CD4-positive, alpha-beta T cell (primary cell): ENCODE measurements at places on chromosomes 11 and 22. TPM values are rescaled to one million over a fixed set of nuclear protein-coding genes. Genes with fewer than 3 reads are reported as not detected.

Gene TSKU
- 0.06 TPM for total RNA-seq

GRCh38 chr11:57776031-57776521 lies 14.5 kb downstream of the CTNND1 start:
- H3K4me1 ChIP-seq, result no peaks in the 10 kb centered on the region
- H3K4me3 ChIP-seq, result no peak overlapping the region
- H3K27me3 ChIP-seq, result no peaks in the 10 kb centered on the region
- no peak overlapping the region for H3K27ac ChIP-seq
- no peaks in the 10 kb centered on the region for H3K36me3 ChIP-seq

Gene VPREB1
- not detected for total RNA-seq

DNA sequence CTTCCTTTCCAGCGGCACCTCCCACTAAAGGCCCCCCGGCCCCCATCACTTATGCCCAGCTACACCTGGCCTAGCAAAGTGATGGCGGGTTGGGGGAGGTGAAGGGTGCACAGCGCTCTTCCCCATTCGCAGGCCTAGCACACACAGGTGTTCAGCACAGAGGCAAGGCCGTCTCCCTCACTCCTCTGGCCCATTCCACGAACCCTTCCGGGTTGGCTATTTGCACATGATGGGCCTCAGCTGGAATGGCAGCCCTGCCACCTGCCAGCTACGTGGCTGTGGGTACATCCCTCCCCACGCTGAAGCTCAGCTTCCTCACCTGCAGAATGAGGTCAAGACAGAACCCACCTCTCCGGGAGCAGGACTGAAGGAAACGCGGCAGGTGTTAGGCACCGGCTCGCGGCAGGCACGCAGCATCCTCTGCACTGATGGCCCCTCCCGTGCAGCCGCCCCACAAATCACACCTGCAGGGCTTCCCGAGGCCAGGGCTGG lies 4.8 kb downstream of the KIAA0930 start:
- H3K4me1 ChIP-seq, result peaks cover 39% of the 10 kb centered on the region
- no peak overlapping the region for H3K4me3 ChIP-seq
- no peak for DNase-seq

Gene ADORA2A
- total RNA-seq, result 15.5 TPM

Gene MMP27
- not detected for total RNA-seq

- peaks cover 6% of the 10 kb centered on the region for H3K4me1 ChIP-seq
- no peak overlapping the region for H3K27ac ChIP-seq
- H3K4me3 ChIP-seq, result no peak overlapping the region
- H3K27me3 ChIP-seq, result no peaks in the 10 kb centered on the region
Measured at GRCh38 chr11:1652771-1653540, 23.4 kb downstream of the KRTAP5-5 start.

GRCh38 chr11:94376841-94377240 lies 24.4 kb downstream of the GPR83 start:
- peaks cover 5% of the 10 kb centered on the region for H3K27me3 ChIP-seq
- no peaks in the 10 kb centered on the region for H3K36me3 ChIP-seq
- DNase-seq, result no peak
- no peak overlapping the region for H3K4me3 ChIP-seq
- no peak overlapping the region for H3K27ac ChIP-seq

Gene NLRP14
- not detected for total RNA-seq

DNA sequence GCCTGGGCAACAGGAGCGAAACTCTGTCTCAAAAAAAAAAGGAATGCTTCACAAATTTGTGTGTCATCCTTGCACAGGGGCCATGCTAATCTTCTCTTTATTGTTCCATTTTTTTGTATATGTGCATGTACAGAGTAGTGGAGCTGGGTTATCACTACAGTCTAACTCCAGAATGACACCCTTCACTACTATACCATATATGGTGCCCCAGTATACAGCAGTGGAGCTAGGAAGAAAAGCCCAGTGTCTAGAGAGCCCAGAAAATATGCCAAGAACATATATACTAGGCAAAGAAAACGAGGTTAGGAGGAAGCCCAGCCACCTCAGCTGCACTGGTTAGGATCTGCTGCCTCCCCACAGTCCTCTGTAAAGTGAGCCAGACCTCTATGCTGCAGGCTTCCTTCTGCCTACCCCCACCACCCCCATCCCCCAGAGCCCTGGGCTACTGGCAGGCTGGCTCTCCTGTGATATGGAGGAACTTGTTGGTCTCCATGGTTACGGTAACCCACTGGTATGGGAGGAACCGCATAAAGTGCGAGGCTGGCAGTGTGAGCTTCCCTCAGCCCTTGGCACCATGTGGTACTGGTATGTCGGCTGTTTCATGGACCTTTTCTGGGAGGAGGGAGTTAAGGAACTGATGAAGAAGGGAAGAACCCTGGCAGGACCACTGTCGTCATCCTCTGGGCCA lies 34.3 kb downstream of the RCOR2 start:
- H3K27me3 ChIP-seq, result no peaks in the 10 kb centered on the region
- peaks cover 85% of the 10 kb centered on the region for H3K4me1 ChIP-seq
- H3K36me3 ChIP-seq, result peaks cover 14% of the 10 kb centered on the region
- H3K4me3 ChIP-seq, result no peak overlapping the region
- DNase-seq, result peak; percentile 14

- no peaks in the 10 kb centered on the region for H3K27me3 ChIP-seq
- peak; percentile 93 for DNase-seq
- H3K4me1 ChIP-seq, result peaks cover 55% of the 10 kb centered on the region
- peak overlapping the region; percentile 50 for H3K27ac ChIP-seq
- peak overlapping the region; percentile 7 for H3K4me3 ChIP-seq
Measured at GRCh38 chr11:64341851-64342791, 2.1 kb downstream of the CCDC88B start.

Gene PANX2
- total RNA-seq, result 0.16 TPM

DNA sequence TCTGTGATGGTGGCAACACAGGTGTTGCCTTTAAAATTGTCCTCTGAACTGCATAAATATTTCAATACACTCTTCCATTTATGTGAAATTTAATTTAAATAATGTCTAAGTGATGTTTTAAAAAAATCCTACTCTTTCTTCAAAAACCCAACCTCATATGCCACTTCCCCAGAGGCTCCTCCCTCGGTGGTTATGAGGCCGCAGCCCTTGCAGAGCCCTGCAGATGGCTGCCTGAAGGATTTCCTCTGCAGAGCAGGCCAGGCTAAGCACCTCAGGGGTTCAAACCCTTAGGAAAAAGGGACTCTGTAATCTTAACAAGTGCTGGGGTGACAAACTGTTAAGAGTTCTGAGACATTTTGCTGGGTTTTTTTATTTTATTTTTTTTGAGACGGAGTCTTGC lies 25.2 kb downstream of the MORC2 start:
- H3K4me3 ChIP-seq, result no peak overlapping the region
- peaks cover 57% of the 10 kb centered on the region for H3K36me3 ChIP-seq
- H3K27ac ChIP-seq, result no peak overlapping the region
- DNase-seq, result peak; percentile 75
- peaks cover 67% of the 10 kb centered on the region for H3K4me1 ChIP-seq

GRCh38 chr11:93155738-93156137 lies 42.1 kb downstream of the SLC36A4 start:
- H3K4me3 ChIP-seq, result no peak overlapping the region
- H3K36me3 ChIP-seq, result no peaks in the 10 kb centered on the region
- H3K4me1 ChIP-seq, result no peaks in the 10 kb centered on the region

GRCh38 chr11:100866453-100866852 lies 179.4 kb downstream of the ARHGAP42 start:
- no peaks in the 10 kb centered on the region for H3K27me3 ChIP-seq
- H3K4me1 ChIP-seq, result no peaks in the 10 kb centered on the region
- H3K4me3 ChIP-seq, result no peak overlapping the region
- no peak for DNase-seq
- no peaks in the 10 kb centered on the region for H3K36me3 ChIP-seq

DNA sequence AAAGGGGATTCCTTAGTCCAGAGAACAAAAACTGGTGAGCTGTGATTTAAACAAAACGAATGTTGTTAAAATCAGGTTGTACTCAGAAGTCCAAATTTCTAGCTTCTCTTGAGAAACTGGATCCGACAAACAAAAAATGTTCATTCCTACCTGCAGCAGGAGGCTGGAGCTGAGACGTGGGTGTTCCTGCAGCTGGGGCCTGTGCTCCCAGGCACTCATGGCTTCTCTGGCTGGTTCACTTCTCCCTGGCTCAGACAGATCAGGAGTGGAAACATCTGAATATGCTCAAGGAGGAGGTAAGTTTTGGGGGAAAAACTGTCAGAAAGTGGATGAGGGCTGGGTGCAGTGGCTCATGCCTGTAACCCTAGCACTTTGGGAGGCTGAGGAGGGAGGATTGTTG lies 24.7 kb upstream of the PARVB start:
- peaks cover 21% of the 10 kb centered on the region for H3K4me1 ChIP-seq
- no peaks in the 10 kb centered on the region for H3K27me3 ChIP-seq
- DNase-seq, result no peak
- no peak overlapping the region for H3K4me3 ChIP-seq

Gene ZP1
- total RNA-seq, result 0.20 TPM

DNA sequence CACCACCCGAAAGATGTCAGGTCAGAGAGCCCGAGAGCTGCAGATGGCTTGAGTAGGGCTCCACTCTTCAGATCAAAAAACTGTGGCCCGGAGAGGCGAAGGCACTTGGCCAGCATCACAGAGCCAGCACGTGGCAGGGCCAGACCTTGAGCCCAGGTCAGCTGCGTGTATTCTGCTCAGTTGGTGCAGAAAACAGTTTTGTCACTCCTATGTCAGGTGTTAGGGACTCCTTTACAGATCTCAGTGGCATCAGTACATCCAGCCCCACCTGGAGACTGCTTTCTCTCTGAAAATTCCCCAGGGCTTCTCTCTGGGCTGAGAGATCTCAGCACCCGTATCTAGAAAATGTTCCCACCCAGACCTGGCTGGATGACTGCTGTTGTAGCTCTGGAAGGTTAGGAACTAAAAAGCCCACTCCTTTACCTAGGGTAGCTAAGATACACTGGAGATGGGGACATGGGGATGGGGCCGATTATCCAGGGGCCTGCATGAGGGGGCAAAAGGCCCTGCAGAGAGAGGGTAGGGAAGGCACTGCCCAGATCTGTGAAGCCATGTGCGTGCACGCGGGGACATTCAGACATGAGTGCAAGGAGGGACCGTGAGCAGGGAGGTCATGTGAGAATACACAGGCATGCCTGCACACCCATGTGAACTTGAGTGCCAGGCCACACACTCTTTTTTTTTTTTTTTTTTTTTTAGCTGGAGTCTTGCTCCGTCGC lies 3.4 kb downstream of the APOA1 start:
- no peaks in the 10 kb centered on the region for H3K36me3 ChIP-seq
- H3K27ac ChIP-seq, result no peak overlapping the region
- DNase-seq, result no peak
- H3K27me3 ChIP-seq, result no peaks in the 10 kb centered on the region
- H3K4me3 ChIP-seq, result no peak overlapping the region

Gene CECR2
- not detected for total RNA-seq

DNA sequence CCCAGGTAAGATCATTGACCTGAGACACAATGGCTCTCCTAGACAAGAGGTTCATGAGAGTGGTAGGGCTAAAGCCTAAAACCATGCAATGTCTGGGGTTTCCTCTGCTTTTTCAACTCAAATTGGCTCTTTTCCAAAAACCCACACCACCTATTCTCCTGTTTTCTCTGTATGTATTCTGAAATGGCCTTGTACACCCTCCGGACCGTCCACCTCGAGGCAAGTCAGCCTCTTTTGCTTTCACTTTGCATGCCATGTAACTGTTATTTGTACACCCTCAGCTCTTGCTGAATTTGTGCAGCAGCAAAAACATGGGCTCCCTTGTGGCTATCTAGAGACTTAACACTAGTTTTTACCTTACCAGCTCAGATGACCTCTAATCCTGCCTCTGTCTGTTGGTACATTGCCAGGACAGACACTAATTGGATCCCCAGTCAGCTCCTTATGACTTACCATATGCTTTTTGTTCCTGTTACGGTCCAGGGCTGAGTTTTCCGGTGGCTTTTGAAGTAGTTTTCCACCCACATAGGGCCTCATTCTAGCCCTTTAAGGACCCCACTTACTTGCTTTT lies 288.0 kb downstream of the SBF2 start:
- no peaks in the 10 kb centered on the region for H3K4me1 ChIP-seq
- no peak overlapping the region for H3K4me3 ChIP-seq
- no peak for DNase-seq
- no peaks in the 10 kb centered on the region for H3K36me3 ChIP-seq

DNA sequence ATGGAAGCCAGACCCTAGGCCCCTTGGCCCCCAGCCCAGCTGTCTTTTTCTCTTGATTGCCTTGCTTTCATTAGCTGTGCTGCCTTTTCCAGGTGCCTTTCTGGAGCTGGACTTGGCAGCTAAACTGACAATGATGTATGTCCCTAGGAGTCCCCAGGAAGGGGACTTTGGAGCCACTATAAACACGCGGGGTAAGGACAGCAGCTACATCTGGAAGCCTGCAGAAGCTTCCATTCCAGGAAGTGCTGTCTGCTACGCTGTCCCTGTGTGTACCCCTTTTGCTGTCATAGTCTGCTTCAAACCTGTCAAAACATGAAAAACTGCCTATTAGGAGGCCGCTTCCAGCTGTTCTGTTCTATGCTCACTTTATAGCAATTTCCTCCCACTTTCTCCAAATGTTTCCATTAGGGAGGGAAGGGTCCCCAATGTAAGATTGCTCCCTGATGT lies 153.3 kb upstream of the RAG2 start:
- DNase-seq, result no peak
- no peaks in the 10 kb centered on the region for H3K36me3 ChIP-seq
- peaks cover 7% of the 10 kb centered on the region for H3K27me3 ChIP-seq
- H3K4me3 ChIP-seq, result no peak overlapping the region
- H3K4me1 ChIP-seq, result no peaks in the 10 kb centered on the region

DNA sequence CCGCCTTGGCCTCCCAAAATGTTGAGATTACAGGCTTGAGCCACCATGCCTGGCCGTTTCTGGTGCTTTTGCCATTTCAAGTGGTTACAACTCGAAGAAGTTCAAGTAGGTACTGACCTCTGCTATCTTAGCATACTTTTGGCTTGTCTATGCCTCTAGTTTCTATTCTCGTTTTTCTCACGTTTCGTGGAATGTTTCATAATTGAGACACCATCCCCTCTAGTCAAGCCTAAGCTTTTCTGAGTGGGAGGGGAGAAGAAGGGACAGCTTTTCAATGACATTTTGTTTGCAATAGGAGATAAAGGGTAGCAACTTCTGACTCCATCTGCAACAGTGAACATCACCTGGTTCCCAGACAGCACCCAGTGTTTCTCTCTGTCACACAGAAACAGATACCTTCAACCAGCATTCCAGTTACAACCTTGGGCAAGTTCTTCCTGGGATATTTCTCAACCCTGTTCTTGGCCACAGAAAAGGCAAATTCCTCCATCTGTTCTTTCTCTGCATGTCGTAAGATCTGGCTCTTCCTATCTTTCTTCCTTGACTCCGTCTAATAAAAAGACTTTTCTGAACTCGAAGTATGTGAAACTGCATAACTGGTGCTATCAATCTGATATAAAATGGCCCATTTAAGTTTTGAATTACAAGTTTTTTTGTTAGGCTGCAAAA lies 25.5 kb downstream of the DDI1 start:
- no peaks in the 10 kb centered on the region for H3K4me1 ChIP-seq
- H3K4me3 ChIP-seq, result no peak overlapping the region
- H3K27me3 ChIP-seq, result no peaks in the 10 kb centered on the region
- no peak for DNase-seq
- no peaks in the 10 kb centered on the region for H3K36me3 ChIP-seq

Gene MPPED2
- 0.96 TPM for total RNA-seq

Gene LGALS12
- not detected for total RNA-seq

- no peak overlapping the region for H3K4me3 ChIP-seq
- H3K27ac ChIP-seq, result no peak overlapping the region
- H3K4me1 ChIP-seq, result peaks cover 24% of the 10 kb centered on the region
- H3K27me3 ChIP-seq, result no peaks in the 10 kb centered on the region
- DNase-seq, result no peak
Measured at GRCh38 chr11:46321757-46322156, 25.5 kb upstream of the DGKZ start.

- DNase-seq, result no peak
- no peak overlapping the region for H3K27ac ChIP-seq
- peaks cover 2% of the 10 kb centered on the region for H3K27me3 ChIP-seq
- H3K4me1 ChIP-seq, result peaks cover 11% of the 10 kb centered on the region
- no peak overlapping the region for H3K4me3 ChIP-seq
Measured at GRCh38 chr22:23845265-23846080, 6.7 kb upstream of the DERL3 start.

- H3K4me1 ChIP-seq, result peaks cover 3% of the 10 kb centered on the region
- no peak overlapping the region for H3K4me3 ChIP-seq
Measured at GRCh38 chr11:126335463-126335760, 20.1 kb upstream of the ST3GAL4 start.

Gene POTEH
- total RNA-seq, result not detected
